ENCODE measurements at places on chromosomes 11 and 22. TPM values are rescaled to one million over a fixed set of nuclear protein-coding genes. Genes with fewer than 3 reads are reported as not detected.

AIFM3 gene
- total RNA-seq: 3.1 TPM

MMP8 gene
- total RNA-seq: not detected

SAA2 gene
- total RNA-seq: 22.0 TPM

MUC6 gene
- 4.6 TPM for total RNA-seq

CREB3L1 gene
- not detected for total RNA-seq

C11orf97 gene
- not detected for total RNA-seq

- no peak for DNase-seq
These were observed 3.4 kb upstream of the SCGB2A2 start for GRCh38 chr11:62266558-62266957.

DNA sequence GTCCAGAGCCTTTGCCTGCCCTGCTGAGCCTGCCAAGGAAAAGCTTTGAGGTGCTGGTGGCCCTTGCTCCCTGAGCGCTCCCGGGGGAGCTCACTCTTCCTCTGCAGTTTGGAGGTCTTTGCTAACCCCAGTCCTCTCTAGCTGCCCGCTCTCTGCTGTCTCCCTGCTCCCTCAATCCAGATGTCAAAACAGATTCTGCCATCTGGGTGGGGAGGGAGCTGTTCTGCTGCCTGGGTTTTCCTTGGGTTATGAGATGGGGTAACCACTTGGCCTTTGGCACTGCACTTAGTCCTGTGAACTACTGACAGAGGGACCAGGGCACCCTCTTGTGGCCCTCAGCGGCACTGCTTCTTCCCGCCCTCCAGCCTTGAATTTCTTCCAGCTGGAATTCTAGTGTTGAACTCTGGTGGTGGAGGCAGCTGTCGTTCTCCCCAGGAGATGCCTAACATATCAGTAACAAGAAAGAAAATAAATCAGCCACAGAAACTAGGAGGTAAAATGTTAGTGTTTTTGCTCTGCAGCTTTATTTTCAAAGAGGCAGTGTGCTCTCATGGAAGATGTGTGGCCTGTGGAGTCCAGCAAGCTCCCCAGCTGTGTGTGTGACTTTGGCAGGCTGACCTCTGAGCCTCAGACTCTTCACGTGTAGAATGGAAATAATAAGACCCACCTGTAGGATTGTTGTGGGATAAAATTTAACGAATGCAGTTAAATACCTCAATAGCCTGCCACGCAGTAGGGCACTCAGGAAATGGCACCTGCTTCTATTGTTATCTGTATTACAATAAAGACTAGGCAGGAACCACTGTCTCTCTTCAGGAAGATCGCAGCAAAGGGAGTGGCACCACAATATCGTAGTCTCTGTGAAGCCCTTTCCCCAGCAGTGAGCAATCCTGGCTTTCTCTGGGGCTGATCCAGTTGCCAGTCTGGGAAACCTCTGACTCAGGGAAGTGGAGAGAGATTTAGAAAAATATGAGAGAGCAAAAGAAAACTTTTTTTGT, 23.4 kb downstream of the ARFGAP2 start:
- DNase-seq: peak; percentile 86

DNA sequence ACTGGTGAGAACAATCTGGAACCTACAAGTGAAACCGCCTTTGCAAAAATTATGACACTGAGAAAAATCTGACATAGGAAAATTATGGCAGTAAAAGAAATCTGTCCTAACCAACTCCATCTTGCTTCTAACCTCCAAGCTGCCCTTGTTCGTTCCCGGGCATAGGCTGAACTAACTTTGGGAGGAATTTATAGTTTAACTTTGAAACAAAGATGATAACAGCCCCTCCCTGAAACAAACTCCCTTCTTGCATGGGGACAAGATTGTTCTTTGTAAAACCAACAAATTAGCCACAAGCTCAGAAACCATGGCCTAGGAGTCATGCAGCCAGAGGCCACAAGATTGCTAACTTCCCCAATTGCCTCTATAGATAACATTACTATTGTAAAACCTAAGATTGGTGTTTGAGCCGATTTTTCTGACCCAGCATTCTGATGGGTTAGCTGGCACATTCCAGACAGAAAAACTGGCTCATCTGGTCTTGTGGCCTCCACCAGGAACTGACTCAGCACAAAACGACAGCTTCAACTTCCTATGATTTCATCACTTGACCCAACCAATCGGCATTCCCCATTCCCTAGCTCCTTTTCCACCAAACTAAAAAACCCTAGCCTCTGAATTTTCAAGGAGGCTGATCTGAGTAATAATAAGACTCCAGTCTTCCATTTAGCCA, 3.6 kb upstream of the CCDC81 start:
- peak; percentile 56 for DNase-seq

GRCh38 chr11:45056529-45056928, 89.9 kb upstream of the PRDM11 start:
- DNase-seq: no peak

- peak; percentile 37 for DNase-seq
These were observed 3.3 kb upstream of the BCL9L start for GRCh38 chr11:118928870-118929500.

DNA sequence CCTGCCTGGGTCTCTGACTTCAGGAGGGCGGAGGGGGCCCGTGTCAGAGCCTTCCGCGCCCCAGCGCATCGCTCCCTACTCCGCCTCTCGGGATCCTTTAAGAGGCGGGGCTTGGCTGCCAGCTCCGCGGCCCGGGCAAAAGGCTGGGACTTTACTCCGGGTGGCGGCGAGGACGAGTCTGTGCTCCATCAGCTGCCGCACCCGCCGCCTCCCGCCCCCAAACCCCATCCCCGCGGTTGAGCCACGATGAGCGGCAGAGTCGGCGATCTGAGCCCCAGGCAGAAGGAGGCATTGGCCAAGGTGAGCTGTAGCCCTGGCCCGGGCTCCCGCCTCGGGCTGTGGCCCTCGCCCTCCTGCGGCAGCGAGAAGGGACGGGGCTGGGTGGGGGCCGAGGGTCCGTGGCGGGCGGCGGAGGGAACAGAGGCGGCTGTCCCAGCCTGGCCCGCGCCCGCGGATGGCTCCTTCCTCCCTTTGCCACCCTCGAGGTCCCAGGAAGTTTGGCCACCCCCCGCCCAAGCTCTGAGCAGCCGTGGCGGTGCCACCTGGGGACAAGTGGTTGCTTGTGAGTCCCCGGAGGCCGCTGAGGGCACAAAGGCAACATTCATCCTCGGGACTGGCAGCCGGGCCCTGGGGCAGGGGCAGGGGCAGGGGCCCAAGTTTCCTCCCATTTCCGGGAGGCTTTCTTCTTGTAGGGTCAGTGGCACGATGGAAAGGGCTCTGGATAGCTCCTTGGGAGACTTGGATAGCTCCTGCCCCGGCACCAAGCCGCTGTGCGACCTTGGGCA, at the start of gene SEC14L2:
TSS of gene SEC14L2 (plus strand) at position 148 of the 785 bp plus-strand sequence. CDS start at position 247, 99 bp downstream.
- DNase-seq: peak; percentile 76

DNA sequence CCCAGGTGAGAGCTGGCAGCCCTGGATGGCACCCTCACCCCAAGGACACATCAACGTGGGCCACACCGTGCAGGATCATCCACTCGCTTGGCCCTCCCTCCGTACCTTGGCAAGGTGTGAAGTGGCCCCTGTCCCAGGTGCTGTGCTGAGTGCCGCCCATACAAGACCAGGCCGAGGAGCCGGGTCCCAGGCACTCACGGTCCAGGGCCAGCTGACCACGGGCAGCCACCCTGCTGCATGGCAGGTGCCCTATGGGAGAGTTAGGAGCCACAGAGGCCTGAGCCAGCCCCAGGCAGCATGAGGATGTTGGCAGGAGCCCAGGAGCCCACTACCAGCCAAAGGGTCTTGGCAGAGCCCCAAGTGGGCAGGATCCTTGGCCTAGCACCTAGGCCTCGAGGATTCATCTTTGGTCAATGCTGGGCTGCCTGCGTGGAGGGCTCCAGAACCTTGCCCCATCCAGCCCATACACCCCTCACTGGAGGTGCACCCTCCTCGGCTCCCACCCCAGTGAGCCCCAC, 19.6 kb downstream of the RTN4R start:
- DNase-seq: no peak

DNA sequence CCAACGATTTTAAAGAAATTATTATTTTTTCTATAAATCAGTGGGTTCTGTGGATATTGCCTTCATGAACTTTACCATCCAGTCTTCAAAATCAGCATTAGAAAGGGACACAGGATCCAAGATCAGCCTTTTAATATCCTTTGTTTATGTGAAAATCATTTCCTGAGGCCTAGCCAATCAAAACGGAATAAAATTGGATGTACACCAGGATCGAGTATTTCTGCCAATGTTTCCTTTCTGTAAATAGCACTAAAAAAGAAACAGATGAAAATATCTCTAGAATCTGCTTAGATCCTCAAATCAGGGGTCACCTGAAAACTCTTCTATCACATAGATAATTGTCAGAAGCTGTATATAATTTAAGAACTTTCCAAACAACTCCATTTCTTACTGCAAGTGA, 1598.5 kb downstream of the LRRC4C start:
- no peak for DNase-seq

- DNase-seq: no peak
These were observed 4.2 kb downstream of the PHLDA2 start for GRCh38 chr11:2924821-2925675.

GRCh38 chr22:36822581-36822980, 5.7 kb upstream of the PVALB start:
- DNase-seq: no peak
